ENCODE measurements at places on chromosomes 3 and 15.

DNA sequence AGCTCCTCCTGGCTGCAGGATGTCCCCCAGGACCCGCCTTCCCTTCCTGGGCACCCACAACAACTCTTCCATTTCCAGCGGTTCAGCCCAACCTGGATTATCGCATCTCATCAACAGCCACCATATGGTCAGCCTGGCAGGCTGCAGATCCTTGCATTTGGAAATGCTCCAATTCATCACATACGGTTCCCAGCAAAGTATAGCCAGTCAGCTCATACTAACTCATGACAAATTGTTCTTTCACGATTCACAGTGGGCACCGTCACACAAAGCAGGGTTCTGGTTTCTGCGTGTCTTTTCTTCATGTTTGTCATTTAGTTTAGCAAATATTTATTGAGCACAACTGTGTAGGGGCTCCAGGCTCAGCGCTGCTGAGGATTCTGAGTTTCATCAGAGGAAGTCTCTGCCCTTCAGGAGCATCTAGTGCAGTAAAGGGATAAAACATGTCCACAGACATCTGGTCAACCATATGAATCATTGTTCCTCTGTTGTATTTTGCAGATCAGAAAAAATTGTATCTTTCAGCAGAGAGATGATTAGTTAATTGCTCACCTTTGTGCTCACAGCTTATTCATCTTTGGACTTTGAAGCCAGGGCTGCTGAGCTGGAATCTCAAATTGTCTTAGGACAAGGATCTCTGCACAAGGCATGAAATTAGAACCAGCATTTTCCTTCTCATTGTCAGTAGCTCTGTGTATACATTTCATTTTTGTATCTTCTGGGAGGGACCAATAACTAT is 125.1 kb downstream of the GABRG3 start:
- no peak for DNase-seq

DNA sequence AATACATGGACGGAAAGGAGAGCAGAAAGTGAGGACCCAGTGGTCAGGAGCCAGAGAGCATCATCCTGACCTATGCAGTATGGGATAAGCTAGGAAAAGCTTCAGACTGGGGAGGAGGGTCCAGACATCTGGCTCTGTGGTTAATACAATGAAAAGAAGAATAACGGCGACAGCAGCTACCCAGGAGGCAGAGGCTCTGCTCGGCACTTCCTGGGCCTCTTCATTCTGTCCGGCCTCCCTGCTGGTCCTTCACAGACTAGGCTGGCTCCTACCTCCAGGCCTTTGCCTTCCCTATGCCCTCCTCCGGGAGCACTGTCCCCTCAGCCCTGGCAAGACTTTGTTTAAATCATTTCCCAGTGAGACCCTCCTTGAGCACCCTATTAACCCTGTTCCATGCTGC is 58.9 kb upstream of the WNT5A start:
- no peak for DNase-seq

- DNase-seq: no peak
These were observed 38.7 kb upstream of the PTPRG start for GRCh38 chr3:61522626-61523025.

- no peak for DNase-seq
These were observed 286.6 kb downstream of the ZBTB20 start for GRCh38 chr3:114860531-114860930.

DNA sequence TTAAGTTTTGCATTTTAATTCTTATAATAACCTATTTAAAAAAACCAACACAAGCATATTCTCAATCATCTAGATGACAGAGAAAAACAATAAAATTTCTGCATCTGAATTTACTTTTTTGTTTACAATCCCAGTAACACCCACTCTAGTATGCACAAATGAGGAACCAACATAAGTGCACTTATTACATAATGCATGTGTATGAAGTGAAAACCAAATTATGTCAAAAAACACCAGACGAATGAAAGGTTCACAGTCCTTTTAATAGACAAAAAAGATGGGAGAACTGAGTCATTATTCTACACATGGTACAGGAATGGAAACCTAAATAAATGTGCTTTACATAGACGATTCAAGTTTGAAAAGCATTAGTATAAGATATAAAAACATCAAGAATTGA is 91.7 kb downstream of the NR1I2 start:
- no peak for DNase-seq

GRCh38 chr3:80007522-80007921 is 239.7 kb upstream of the ROBO1 start:
- DNase-seq: no peak
